ENCODE measurements at places on chromosomes 1 and 21.

GRCh38 chr1:31038360-31038759, 27.2 kb downstream of the PUM1 start:
- DNase-seq = no peak

DNA sequence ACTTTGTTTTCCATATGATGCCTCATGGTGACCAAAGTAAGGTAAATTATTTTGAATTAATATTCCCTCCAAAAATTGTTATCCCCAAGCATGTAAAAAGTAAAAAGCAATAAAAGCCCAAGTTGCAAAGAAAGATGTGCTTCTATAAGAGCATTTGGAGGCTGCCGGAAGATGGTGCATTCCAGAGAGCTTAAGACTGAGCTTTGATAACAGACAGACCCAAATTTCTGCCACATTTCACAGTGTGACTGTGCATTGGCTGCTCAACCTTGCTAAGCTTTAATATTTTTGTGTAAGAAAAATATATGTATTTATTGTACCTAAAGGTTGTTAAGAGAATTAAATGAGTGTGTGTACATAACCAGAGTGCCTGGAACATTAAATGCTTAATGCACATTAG, 67.9 kb downstream of the CYYR1 start:
- no peak for DNase-seq

DNA sequence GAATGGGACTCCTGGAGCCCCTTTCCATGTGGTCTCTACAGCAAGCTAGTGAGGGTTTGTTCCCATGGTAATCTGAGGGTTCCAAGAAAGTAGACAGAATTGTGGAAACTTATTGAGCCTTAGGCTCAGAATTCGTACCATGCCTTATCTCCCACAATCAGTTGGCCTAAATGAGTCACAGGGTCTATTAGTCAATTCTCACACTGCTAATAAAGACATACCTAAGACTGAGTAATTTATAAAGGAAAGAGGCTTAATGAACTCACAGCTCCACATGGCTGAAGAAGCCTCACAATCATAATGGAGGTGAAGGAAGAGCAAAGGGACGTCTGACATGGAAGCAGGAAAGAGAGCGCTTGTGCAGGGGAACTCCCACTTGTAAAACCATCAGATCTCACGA, 106.6 kb upstream of the CXADR start:
- DNase-seq = no peak

DNA sequence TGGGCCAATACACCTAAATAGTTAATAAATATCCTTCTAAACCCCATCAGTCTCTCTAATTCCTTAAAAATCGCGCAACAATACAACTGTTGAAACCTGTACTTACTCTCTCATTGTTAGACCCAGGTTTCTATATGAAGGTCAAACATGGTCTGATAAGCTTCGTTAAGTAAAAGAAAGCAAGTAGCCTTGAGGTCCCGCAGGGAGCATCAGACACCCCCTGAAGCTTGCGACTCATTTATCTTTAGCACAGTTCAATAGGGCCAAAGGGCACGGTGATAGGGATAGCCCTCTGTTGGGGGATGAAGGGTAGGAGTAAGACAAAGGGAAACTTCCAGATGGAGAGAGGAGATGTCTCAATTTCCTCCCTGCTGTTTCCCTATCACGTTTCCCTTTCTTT, 27.3 kb upstream of the THEM4 start:
- no peak for DNase-seq
